ENCODE measurements at places on chromosomes 12 and 14.

DNA sequence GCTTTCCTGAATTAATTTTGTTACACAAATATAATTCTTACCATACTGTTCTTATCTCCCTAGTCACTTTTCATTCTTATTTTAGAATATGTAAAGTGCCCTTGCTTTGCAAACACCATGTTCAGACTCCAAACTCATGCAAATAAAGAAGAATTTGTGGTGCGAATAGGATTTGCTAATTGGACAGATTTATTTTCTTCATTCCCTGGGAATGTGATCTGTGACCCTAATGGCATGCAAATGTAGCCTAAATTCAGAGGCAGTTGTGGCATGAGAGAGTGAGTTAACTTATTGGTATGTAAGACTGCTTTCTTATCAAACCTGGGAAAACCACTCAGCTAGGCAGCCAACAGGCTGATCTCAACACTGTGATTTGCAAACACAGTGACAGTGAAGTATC is 10.0 kb downstream of the CAPZA3 start:
- peak; percentile 88 for DNase-seq

- DNase-seq = no peak
Observed at GRCh38 chr12:54352891-54353874, 11.1 kb downstream of the GPR84 start.

- peak; percentile 54 for DNase-seq
Observed at GRCh38 chr12:1939801-1940607, 21.6 kb upstream of the CACNA2D4 start.

GRCh38 chr14:23604675-23605170 is 26.1 kb upstream of the JPH4 start:
- DNase-seq = no peak

- DNase-seq = no peak
Observed at GRCh38 chr14:69312608-69313007, 52.6 kb downstream of the GALNT16 start.

DNA sequence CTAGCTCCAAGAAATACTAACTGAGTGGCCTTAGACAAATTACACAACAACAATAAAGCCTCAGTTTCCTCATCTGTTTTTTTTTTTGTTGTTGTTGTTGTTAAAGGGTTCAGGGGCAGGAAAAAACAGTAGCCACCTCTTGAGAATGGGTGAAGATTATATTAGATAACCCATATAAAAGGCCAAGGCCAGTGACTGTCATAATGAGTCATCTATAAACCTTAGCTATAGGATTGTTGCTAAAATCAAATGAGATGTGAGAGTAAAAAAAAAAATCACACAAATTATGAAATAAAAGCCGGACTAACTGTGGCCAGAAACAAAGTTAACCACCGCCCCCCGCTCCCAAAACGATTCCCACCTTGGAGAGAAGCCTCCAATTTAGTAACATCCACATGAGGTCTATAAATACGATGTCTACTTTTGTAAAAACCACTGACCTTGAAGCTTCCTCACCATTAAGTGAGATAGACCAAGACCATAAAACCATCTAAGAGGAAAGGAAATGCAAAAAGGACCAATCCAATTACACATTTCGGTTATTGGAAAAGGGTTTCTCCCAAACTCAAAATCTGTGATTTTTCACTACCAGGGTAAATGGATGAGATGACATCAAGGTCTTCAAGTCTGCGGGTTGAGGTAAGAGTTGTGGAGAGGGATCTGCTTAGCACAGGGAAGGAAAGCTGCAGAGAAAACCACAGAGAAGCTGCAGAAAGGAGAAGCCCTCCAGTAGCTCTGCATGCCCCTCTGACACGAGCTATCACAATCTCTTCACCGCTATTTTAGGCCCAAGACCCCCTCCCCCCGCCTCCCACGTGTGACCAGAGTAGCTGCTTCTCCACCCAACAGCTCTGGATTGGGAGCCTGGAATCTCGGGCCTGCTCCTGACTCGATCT is 1.0 kb downstream of the NAA25 start:
- no peak for DNase-seq

DNA sequence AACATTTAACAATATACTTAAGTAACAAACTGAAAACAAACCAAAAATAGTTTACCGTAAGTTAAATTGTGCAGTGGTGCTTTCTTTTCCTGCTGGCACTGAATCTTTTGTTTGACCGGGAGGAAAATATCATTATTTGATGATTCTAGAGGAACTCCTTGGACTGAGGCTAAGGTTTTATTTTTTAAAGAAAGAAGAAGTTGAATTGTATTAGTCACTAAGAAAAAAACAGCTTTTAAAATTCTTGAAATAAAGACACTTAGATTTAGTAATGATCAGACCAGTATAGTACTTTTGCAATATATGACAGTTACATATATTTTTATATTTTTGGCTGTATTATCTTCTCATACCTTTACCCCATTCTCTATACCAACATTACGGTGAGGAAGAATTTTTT is 10.3 kb downstream of the MIS18BP1 start:
- DNase-seq = no peak

GRCh38 chr14:71243697-71244096 is 336.4 kb downstream of the PCNX1 start:
- DNase-seq = peak; percentile 83

- no peak for DNase-seq
Observed at GRCh38 chr12:96078231-96079135, 43.1 kb upstream of the LTA4H start.

- no peak for DNase-seq
Observed at GRCh38 chr14:20627346-20628027, 14.0 kb downstream of the OR6S1 start.

DNA sequence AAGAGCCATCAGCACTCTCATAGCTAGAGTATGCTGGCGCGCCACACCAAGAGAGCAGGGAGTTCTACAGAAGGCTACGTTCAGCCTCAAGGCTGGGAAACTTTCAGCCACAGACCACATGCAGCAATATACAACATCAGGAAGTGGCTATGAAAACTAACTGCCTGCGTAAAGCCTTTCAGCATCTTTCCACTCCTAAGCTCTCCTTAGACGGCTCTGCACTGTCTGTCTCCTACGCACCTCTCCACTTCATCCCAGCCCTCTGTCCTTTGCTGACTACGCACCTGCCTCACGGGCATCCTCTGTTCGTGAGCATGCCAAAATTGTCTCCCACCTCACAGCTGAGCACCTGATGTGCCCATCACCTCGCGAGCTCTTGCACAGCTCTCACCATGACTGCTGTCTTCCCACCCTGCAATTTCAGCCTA is 9.7 kb downstream of the MPHOSPH9 start:
- no peak for DNase-seq

DNA sequence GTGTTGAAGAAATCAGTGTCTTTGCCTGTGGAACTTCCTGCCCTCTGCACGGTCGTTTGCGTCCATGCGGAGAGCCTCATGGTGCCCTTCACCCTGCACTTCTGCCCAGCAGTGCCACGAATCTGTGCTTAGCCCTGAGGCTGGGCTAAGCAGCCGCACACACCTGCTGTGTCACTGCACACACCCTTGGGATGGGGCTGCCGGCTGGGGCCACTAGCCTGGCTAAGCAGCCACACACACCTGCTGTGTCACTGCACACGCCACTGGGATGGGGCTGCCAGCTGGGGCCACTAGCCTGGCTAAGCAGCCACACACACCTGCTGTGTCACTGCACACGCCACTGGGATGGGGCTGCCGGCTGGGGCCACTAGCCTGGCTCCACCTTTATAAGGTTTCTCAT is 188.5 kb downstream of the KIF26A start:
- DNase-seq = no peak

DNA sequence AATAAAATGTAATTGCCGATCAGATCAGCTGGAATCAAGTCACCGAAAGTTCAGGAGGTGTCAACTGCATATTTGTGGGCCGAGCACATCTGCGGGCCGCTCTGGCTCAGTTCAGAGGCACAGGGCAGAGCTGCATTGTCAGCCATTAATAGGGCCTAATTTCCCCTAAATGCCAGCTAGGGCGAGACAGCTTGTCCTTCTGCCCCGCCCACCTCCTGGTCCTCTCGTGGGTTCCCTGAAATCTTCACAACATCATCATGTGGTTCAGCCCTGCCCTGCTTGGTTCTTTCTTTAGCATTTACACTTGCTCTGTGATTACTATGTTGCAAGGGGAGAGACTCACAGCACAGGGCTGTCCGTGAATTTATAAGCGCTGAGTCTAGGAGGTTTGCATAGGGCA is 148.9 kb downstream of the CHST11 start:
- DNase-seq = no peak

GRCh38 chr12:100225491-100225890 is 24.9 kb downstream of the ACTR6 start:
- DNase-seq = no peak

DNA sequence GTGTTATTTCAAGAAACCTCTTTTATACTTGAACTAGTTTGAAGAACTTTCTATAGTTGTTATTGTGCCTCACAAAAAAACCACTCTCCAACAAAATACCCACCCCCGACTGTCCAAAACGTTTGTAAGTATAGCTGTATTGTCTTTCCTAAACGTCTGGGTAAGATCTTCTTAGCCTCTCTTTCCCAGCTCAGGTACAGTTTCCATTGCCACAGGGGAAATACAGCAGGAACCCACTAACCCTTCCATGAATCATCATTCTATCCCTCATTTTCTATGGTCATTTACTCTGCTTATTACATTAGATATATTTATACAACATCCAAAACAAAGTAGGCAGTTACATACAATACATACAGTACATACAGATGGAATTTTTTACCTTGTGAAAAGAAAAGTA is 70.8 kb downstream of the ZFC3H1 start:
- no peak for DNase-seq

GRCh38 chr14:92880851-92881250 is 42.1 kb upstream of the CHGA start:
- DNase-seq = peak; percentile 1

- no peak for DNase-seq
Observed at GRCh38 chr14:89325959-89326358, 91.1 kb downstream of the FOXN3 start.

DNA sequence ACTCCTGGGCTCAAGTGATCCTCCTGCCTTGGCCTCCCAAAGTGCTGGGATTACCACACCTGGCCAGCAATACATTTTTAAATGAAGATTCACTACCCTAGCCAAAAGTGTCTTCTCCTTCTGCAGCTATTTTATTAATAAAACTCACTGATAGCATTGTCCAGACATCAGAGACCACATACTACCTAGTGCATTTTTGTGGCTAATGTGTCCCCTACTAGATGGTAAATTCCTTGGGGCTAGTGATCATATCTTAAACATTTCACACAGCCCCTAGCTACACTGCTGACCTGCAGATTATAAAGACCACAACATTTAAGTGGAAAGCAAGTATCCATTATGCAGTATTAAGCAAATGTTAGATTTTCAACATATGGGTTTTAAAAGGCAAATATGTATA is 17.0 kb downstream of the DTD2 start:
- DNase-seq = no peak

DNA sequence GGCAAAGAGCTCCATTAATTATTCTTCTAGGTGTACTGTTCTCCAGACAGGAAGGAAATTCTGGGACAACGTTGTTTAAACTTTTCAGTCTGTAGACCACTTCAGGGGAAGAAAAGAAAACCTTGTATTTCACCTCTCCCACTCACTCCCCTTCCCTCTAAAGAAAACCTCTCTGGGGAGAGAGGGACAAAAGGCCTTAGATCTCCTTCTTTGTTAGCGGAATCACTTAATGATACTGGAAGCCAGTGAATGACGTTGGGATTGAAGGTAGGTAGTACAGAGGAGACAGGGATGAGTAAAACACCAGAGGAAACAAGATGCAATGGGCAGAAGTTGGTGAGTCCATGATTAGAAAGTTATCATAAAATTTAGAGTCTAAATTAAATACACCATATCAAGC is 38.7 kb upstream of the SGPP1 start:
- no peak for DNase-seq

DNA sequence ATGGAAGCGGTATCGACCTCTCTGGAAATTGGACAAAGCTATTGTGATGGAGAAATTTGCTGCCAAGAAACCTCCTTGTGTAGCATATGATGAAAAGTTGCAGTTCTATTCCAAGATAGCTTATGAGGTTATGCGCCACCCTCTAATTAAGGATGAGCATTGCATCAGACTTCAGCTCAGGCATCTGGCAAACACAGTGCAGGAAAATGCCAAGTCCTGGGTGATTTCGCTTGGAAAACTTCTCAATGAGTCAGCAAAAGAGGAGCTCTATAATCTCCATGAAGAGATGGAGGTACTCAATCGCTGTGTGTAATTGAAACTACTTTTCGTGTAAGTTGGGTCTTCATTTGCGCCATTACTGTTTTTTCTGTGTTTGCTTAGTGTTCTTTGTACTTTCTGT is 51.2 kb downstream of the DNAH10 start:
- peak; percentile 65 for DNase-seq

GRCh38 chr12:108040947-108041346 is 88.1 kb upstream of the WSCD2 start:
- no peak for DNase-seq

GRCh38 chr12:69585189-69586062 is at the start of gene CCT2:
Gene CCT2 (plus strand): TSS chr12:69585459. CDS start chr12:69585522, 63 bp downstream.
- DNase-seq = peak; percentile 87

GRCh38 chr14:67240168-67240932 is 885 bp upstream of the PALS1 start:
- no peak for DNase-seq

GRCh38 chr14:89004166-89004565 is 179.7 kb downstream of the TTC8 start:
- no peak for DNase-seq

Measured in GM04504 (cell line).